Hepatocyte (in vitro differentiated cells): ENCODE measurements at places on chromosomes 2 and 18.

- H3K4me1 ChIP-seq = peaks cover 5% of the 10 kb centered on the region
- no peak for DNase-seq
- H3K4me3 ChIP-seq = no peak overlapping the region
- H3K27me3 ChIP-seq = no peaks in the 10 kb centered on the region
These were observed 87.6 kb downstream of the SEMA4F start for GRCh38 chr2:74741629-74742028.

GRCh38 chr2:23114299-23114698 lies 270.7 kb upstream of the KLHL29 start:
- no peaks in the 10 kb centered on the region for H3K36me3 ChIP-seq
- no peaks in the 10 kb centered on the region for H3K27me3 ChIP-seq
- H3K27ac ChIP-seq = no peak overlapping the region
- H3K4me1 ChIP-seq = no peaks in the 10 kb centered on the region
- no peak for DNase-seq
- H3K4me3 ChIP-seq = no peak overlapping the region

DNA sequence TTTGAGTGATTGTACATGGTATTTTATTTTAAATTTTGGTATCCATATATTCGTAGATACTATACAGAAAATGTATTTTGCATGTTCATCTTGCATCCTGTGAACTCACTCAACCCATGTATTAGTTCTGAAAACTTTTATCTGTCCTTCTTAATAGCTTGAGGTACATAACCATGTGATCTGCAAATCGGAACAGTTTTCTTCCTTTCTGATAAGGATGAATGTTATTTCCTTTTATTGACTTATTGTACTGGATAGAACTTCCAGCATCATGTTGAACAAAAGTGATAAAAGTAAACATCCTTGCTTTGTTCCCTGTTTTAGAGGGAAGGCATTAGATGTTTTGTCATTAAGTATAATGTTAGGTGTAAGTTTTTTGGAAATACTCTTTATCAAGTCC lies 554.7 kb downstream of the GALR1 start:
- no peak overlapping the region for H3K27ac ChIP-seq
- H3K4me3 ChIP-seq = no peak overlapping the region
- DNase-seq = no peak
- no peaks in the 10 kb centered on the region for H3K4me1 ChIP-seq

DNA sequence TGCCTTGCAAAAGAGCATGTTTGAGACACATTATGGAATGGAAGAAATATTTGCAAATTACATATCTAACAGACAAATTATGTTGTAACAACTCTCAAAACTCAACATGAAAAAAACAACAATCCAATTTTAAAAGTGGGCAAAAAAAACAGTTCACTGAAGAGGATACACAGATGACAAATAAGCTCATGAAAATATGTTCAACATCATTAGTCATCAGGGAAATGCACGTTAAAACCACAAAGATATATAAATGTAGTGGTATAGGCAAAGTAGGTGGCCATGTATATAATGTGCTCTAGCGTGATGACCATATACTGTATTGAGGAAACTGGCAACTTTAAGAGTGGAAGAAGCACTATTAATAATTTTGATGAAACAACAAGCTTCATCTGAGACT lies 220.1 kb downstream of the IRS1 start:
- no peaks in the 10 kb centered on the region for H3K36me3 ChIP-seq
- no peak for DNase-seq
- no peaks in the 10 kb centered on the region for H3K27me3 ChIP-seq
- no peak overlapping the region for H3K4me3 ChIP-seq

- H3K4me1 ChIP-seq = peaks cover 39% of the 10 kb centered on the region
- peak; percentile 76 for DNase-seq
- H3K36me3 ChIP-seq = no peaks in the 10 kb centered on the region
- no peak overlapping the region for H3K4me3 ChIP-seq
These were observed 202.6 kb upstream of the ID2 start for GRCh38 chr2:8479298-8479697.

DNA sequence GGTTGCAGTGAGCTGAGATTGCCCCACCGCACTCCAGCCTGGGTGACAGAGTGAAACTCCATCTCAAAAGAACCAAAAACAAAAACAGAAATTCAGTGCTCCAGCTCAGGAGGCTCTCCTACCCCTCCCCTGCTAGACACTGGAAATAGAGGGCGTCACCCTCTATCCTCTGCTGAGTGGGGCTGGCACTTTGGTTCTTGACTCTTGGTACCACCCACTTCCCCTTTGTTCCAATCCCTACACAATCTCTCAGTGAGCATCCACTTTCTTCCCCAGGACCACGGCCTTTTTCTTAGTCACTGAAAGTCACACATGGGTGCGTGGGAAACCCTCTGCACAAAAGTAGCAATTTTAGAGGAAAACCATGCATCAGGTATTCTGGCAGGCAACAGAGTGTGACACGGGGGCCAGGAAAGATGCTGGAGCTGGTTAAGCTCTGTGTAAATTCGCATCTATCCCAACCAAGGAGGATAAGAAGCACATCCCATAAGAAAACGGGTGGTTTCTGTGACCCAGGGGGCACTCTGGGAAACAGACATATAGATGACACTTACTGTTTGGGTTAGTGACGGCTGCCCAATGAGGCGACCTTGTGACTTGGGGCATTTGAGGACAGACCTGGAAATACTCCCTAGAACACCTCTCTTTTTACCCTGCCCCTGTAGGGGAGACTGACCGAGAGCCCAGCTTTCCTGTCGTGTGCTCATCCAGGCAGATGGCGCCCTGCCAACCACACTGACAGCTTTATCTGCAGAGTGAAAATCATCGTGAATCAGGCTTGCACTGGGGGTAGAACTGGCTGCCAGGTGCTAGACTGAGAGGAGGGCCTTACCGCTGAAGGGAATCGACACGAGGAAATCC lies 7.7 kb downstream of the HJURP start:
- H3K4me1 ChIP-seq = no peaks in the 10 kb centered on the region
- DNase-seq = no peak
- H3K4me3 ChIP-seq = no peak overlapping the region
- H3K27ac ChIP-seq = no peak overlapping the region
- no peaks in the 10 kb centered on the region for H3K36me3 ChIP-seq

GRCh38 chr2:133072837-133073694 lies 403.1 kb upstream of the LYPD1 start:
- no peaks in the 10 kb centered on the region for H3K36me3 ChIP-seq
- H3K27me3 ChIP-seq = peaks cover 4% of the 10 kb centered on the region
- H3K27ac ChIP-seq = no peak overlapping the region
- DNase-seq = no peak
- H3K4me1 ChIP-seq = no peaks in the 10 kb centered on the region

DNA sequence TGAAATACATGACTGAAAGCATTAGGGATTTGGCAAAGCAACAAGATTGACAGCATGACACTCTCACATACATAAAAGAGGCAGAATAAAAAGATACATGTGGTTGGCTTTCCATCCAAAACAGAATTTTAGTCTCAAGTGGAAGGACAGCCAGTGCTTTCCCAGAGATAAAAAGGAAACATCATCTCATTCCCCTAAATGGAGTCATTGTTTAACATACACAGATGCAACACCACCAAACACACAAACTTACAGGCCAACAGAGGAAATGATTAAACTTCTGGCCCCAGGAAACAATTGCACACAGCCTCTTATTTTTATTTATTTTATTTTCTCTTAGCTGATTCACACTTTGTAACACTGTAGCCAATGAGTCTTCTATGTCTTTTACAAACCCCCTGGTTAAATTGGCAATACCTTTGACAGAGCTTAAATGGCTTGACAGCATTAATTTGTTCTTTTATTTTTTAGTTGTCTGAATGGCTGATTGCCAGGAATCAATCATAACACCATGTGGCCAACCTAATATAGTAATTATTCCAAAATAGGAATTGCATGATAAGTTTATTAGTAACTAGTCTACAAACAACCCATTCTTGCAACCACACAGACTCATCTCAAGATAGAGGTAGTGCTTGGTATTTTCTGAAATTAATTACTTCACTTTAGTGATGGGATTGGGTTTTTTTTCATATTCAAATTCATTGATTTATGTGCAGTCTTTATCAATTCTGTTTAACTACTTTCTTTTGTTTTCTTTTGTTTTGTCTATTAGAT lies 190.5 kb downstream of the RND3 start:
- DNase-seq = no peak
- H3K4me3 ChIP-seq = no peak overlapping the region
- no peaks in the 10 kb centered on the region for H3K27me3 ChIP-seq
- no peaks in the 10 kb centered on the region for H3K4me1 ChIP-seq
